ENCODE measurements at places on chromosomes 7 and 10. TPM values are rescaled to one million over a fixed set of nuclear protein-coding genes. Genes with fewer than 3 reads are reported as not detected.

DNA sequence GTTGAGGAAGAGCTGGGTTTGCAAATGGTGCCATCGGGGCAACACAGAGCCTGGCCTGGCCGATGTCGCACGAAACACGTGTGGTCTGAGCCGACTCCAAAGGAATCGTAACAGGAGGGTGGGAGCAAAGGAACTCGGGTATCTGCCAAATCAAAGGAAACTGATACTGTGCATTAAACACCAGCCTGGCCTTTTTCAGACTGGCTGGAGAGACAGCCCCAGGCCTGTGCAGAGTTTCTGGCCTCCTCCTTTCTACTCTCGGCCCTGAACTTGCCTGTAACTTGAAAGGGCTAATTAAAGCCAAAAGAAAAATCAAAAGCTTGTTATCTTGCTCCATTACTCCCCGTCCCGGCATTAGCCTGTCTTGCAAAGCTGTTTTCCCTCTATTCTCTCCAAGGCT is 71.4 kb downstream of the PLXNA4 start:
- no peak for DNase-seq

DNA sequence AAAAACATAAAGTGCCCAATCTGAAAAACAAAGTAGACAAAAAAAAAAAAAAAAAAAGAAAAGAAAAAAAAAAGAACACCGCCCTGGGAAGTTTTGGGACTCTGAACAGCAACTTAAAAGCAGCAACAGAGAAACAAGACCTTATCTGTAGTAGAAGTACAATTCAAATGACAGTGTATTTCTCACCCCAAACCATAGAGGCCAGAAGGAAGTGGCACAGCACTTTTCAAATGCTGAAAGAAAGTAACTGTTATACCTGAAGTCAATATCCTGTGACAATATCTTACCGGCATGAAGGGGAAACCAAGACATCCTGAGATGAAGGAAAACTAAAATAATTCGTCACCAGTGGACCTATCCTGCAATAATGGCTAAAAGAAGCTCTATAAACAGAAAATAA is 112.1 kb downstream of the DNAJC1 start:
- no peak for DNase-seq

DNA sequence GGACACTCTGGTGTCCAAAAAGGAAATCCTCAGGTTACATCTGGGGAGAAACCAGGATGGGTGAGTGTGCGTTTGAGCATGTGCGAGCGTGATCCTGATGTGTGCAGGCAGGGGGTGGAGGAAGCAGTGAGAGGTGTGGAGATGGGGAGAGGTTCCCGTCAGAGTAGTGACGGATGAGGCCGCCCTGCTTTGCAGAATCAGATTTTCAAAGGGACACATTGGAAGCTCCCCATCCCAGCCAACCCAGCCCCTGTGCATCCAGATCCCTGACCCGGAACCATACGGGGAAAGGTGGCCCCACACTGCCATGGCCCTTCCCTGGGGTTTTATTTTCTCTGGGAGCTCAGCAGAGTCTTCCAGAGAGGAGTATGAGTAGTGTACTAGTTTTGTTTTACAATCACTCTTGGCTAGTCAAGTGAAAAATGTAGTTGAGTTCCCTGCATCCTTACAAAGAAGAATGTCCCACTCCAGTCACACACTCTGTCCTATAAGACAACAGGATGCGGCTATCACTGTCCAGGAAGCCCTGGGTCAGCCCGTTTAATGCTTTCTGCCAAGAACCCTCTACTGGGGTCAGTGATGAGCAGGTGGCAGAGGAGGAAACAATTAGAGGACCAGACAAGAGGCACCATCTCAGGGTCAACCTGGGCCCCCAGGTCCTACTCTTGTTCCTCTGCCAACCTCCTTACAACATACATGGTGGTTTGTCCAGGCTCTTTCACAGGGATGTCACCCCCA is 46.8 kb upstream of the PDLIM1 start:
- DNase-seq = no peak

- DNase-seq = peak; percentile 80
These were observed 4.2 kb upstream of the HOXA7 start for GRCh38 chr7:27160546-27161213.

TDRD1 gene
- total RNA-seq = 0.31 TPM

BTRC gene
- total RNA-seq = 20.9 TPM

Measured in activated naive CD4-positive, alpha-beta T cell treated with anti-CD3 and anti-CD28 coated beads, Interleukin-2, amount 50 U/mL, for 72 hours (primary cell).